ENCODE measurements at places on chromosomes 3 and 15. TPM values are rescaled to one million over a fixed set of nuclear protein-coding genes. Genes with fewer than 3 reads are reported as not detected.

FHIT gene
- 18.7 TPM for total RNA-seq

ITIH1 gene
- total RNA-seq: not detected

SLC12A1 gene
- total RNA-seq: not detected

CPA3 gene
- total RNA-seq: not detected

HRG gene
- total RNA-seq: 0.16 TPM

SMCO1 gene
- total RNA-seq: not detected

ALDH1A2 gene
- 1.3 TPM for total RNA-seq

SLC2A2 gene
- not detected for total RNA-seq

AMT gene
- 4.9 TPM for total RNA-seq

SERPINI2 gene
- not detected for total RNA-seq

FEZF2 gene
- total RNA-seq: not detected

ATOSA gene
- total RNA-seq: 21.3 TPM

C3orf52 gene
- 10.4 TPM for total RNA-seq

COL6A6 gene
- not detected for total RNA-seq

WDR72 gene
- not detected for total RNA-seq

MST1R gene
- 66.4 TPM for total RNA-seq

FETUB gene
- total RNA-seq: 0.47 TPM

RYK gene
- total RNA-seq: 76.1 TPM

TPRG1 gene
- 1.5 TPM for total RNA-seq

APOD gene
- 0.83 TPM for total RNA-seq

EFL1 gene
- 44.7 TPM for total RNA-seq

OPA1 gene
- 73.4 TPM for total RNA-seq

SLC27A2 gene
- 0.84 TPM for total RNA-seq

ST3GAL6 gene
- 1.5 TPM for total RNA-seq

GAP43 gene
- not detected for total RNA-seq

Data from MCF 10A (cell line).